ENCODE measurements at places on chromosomes 3 and 15. TPM values are rescaled to one million over a fixed set of nuclear protein-coding genes. Genes with fewer than 3 reads are reported as not detected.
A peak's percentile ranks its signal among the peaks of the same experiment; 100 is the strongest.

- DNase-seq, result peak; percentile 33
These were observed 43.5 kb upstream of the BDH1 start for GRCh38 chr3:197599089-197599765.

DNA sequence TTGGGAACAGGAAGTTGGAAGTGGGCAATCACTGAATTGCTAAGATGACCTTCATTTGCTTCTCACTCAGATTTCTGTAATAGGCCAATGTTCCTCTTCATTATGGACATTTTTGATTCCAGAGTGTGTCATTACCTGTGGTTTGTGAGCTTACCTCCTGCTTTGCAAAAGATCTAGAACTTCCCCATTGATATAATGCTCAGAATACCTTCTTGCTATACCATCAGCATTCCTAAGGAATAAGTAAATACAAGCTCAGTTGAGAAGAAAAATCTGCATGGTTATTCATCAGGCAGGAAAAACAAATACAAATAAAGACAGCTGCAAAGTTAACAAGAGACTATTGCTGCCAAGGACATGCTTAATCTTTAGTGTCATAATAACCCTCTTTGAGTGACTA is 5.6 kb upstream of the RPL14 start:
- no peak for DNase-seq

- no peak for DNase-seq
These were observed 56.9 kb downstream of the ACAD9 start for GRCh38 chr3:128936341-128936740.

GRCh38 chr3:64674591-64675076 is 13.2 kb downstream of the ADAMTS9 start:
- no peak for DNase-seq

DNA sequence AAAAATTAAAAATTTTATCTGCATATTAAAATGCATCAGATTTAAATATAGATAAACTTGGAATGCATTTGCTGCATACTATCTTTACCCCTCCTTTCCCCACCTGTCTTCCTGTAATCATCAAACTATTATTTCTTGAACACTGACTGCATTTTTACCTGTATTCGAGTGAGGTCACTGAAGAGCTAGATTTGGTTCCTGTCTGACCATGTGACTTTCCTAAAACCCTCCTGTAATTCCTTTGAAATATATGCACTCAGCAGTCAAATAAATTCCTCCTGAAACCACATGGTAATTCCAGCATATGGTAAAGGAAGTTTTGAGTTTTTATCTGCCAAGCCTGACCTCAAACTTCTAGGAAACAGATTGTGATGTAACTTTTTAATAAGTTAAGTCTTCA is 445.6 kb upstream of the FRG2C start:
- no peak for DNase-seq

DNA sequence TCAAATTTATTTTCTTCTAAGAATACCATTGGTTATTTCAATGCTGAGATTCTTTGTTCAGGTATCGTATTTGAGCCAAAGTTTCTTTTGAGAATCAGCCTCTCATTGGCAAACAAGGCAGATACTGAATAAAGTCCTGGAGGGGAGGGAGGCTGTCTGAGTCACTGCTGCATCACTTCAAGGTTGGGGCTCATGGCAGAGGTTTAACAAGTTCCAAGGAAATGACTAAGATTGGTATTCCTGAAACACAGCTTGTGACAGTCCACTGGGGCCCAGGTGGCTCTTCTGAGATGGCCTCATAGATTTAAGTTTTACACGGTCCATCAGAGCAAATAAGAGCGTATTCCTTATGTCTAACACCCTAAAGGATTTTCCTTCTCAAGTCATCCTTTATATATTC is 213.8 kb upstream of the STAC start:
- no peak for DNase-seq

- no peak for DNase-seq
These were observed 15.3 kb downstream of the CNOT10 start for GRCh38 chr3:32700244-32700643.

- no peak for DNase-seq
These were observed 467 bp downstream of the HGD start for GRCh38 chr3:120681506-120682038.

- DNase-seq, result no peak
These were observed 223.1 kb downstream of the RBMS3 start for GRCh38 chr3:29503958-29504357.

GRCh38 chr3:7843441-7843840 is 658.2 kb upstream of the LMCD1 start:
- DNase-seq, result no peak

GRCh38 chr15:69854521-69855181 is 243.1 kb downstream of the TLE3 start:
- no peak for DNase-seq

DNA sequence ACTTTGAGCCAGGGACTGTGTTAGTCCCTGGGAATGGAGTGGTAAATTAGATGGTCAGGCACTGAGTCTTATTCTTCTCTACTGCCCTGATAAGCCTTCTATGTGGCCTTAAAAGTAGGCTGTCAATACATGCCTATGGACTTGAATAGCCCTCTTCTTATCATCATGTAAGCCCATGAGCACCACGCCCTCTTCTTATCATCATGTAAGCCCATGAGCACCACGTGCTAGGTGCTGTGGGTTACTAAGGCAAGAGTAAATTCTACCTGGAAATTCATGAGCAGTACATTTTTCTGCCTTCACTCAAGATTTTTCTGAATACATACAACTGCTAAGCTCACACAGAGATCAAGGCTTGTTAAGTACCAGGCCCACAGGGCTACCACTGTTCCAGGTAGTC is 68.5 kb downstream of the DHX30 start:
- no peak for DNase-seq

- no peak for DNase-seq
These were observed 16.0 kb downstream of the FBLN2 start for GRCh38 chr3:13564751-13565560.

TUSC7 gene
- total RNA-seq, result not detected

CA12 gene
- total RNA-seq, result 2.0 TPM

FBXO40 gene
- under 0.01 TPM for total RNA-seq

RHCG gene
- total RNA-seq, result not detected

NRROS gene
- 4.8 TPM for total RNA-seq

ROPN1 gene
- not detected for total RNA-seq

PLSCR2 gene
- total RNA-seq, result not detected

ENTPD3 gene
- total RNA-seq, result 0.07 TPM

SNTN gene
- not detected for total RNA-seq

PRSS50 gene
- total RNA-seq, result not detected

CTXN2 gene
- under 0.01 TPM for total RNA-seq

BFSP2 gene
- total RNA-seq, result not detected
